ENCODE measurements at places on chromosomes 5 and 9. TPM values are rescaled to one million over a fixed set of nuclear protein-coding genes. Genes with fewer than 3 reads are reported as not detected.

Gene NR5A1
- total RNA-seq: not detected

GRCh38 chr9:87100001-87100400 is 152.7 kb upstream of the GAS1 start:
- no peak for DNase-seq

- DNase-seq: no peak
Measured at GRCh38 chr5:2136728-2137333, 254.1 kb upstream of the IRX4 start.

DNA sequence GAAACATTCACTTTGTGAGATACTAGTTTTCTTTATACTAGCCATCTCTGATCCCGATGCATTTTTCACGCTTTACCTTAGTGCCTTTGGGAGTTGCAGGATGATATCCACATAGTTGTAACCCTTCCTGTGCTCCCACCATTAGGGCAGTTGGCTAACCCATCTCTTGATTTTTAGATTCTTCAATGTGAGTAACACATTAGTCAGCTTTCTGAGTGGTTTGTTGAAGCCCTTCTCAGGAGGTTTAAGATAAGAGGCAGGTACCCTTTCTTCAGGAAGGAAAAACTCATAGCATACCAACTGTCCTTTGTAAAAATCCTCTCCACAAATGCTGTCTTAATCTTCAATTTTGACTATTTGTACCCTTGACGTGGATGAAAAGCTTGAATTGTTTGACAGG is 392.3 kb downstream of the DMAC1 start:
- no peak for DNase-seq

Gene WNT8A
- total RNA-seq: not detected

Gene ZNF454
- total RNA-seq: 1.4 TPM

DNA sequence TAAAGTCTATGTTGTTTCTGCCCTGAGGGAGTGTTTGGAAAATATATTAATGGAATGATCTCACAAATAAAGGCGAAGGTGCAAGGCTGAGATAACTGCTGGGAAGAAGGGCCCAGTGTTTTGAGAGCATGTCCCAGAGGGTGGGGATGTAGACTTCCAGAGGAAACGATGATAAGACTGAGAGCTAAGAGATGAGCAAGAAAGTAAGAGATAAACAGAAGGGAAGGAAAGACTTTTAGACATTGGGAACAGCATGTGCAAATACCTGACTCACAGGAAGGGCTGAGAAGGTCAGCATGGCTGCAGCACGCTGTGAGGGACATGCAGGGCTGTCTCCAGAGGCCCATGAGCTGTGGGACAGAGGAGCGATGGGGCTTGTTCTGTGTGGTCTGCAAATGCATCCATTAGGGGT is 19.9 kb upstream of the ADRB2 start:
- no peak for DNase-seq

Gene FOXD4
- not detected for total RNA-seq

DNA sequence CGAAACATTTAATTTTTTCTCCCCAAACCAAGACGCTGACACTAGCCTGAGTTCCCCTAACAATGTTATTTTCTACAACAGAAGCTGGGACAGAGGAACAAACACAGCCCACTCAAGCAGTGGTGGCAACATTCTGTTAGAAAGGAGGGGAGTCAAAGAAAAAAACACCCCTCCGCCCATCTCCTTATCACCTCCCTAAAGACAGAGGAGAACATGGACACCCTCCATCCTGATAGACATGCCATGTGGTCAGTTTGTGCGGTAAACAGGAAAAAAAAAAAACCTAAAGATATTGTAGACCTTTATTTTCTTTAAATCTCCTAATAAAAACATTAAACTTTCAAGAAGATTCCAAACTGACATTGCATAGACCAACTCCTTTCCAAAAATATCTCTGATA is 2.9 kb upstream of the DPM2 start:
- DNase-seq: no peak

DNA sequence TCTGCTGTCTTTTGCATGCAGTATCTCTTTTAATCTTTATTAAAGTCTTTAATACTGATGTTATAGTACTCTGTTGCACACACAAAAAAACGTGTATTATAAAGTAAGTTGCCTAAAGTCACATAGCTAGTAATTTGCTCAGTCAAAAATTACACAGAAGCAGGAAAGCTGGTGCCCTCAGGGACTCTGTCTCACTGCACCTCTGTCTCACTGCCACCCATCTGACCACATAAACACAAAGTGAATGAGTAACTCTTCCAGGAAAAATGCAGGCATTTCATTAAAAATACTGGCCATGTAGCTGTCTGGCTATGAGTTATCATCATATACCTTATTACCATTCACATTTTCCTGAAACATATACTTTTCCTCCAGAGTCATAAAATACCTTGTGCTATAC is 591.7 kb downstream of the CSNK1G3 start:
- no peak for DNase-seq

Gene SLC22A4
- 8.3 TPM for total RNA-seq

Gene HINT2
- 49.5 TPM for total RNA-seq

Gene TMEM215
- not detected for total RNA-seq

Gene TMC1
- 0.29 TPM for total RNA-seq

DNA sequence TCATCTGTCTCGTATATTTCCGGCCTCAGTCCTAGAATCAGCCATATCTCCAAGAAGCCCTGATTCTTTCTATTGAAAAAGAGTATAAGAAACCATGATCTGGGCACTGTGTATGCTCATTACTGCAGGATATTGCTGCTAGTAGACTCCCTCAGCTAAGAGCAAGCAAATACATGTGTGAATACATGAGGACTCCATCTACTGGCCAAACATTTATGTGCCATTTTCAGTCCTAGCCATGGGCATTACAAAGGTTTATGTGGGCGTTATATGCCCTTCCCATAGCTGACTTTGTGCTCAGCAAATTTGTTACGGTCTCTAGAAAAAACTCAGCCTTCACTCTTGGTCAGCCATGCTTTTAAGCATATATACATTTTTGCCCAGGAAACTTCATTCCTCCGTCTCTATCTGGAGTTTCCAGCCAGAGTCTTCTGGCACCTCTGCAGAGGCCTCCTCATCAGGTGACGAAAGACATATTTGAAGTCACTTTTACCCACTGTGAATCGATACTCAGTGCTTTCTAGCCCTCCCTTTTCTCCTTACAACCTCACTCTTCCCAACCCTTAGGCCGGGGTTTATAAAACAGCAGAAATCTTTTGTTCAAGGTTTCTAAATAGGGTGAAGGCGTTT is 1495.6 kb upstream of the CDH6 start:
- no peak for DNase-seq

DNA sequence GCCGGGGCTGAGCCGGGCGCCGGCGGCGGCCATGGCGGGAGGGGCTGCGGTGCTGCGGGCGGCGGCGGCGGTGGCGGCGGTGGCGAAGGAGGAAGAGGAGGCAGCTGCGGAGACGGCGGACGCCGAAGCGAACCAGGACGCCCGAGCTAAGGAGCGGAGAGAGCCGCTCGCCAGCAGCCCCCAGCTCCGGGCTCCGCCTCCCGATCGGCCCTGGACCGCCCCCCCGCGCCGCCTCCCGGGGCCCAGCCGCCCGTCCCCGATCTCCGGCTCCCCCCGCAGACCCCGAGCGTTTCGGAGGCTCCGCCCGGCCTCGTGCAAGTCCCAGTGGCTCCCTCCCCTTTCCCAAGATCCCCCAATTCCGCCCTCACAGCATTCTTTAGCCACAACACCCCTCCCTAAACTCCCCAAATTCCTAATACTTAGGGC is at the start of gene ASTN2:
ASTN2 (minus strand) TSS at position 152 of the 426 bp plus-strand sequence; CDS start at position 33, 119 bp downstream.
- no peak for DNase-seq

DNA sequence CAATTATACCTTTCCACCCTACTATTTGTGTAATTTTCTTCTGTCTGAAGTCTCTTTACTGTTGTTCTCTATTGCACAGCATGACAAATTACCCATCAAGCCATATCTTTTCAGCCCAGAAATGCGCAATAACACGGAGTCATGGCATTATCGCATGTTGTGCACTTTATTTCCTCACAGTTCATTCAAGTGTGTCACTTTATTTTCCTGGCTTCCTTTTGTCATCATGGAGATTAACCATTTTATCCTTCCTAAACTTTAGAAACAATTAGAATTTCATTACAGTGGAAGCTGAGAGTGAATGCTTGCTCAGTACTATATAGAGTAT is 41.3 kb upstream of the MEF2C start:
- DNase-seq: no peak

DNA sequence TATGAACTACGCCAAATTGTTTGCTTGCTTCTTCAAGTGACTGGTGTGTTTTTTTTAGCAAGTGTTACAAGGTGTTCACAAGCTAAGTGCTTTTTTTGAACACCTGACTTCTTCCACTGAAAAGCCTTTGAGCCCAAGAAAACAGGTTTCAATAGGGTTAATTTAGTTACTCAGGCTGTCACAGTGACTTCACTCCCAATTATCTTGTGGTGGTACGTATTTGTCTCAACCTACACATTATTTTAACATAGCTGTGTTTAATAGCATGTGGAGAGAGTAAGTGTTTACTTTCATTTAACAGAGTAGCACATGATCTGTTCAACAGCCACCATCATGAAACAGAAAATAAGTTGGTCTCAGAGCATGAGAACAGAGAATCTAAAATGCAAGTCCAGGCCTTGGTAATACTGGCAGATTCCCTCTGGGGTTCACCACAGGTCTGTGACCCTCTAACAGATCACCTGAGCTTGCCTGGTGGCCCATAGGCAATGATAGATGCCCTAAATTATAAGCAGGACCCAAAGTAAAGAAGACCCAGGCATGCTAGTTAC is 267.7 kb upstream of the SMARCA2 start:
- no peak for DNase-seq

Gene SLC6A19
- total RNA-seq: 56.2 TPM

Gene SPOCK1
- total RNA-seq: 2.1 TPM

DNA sequence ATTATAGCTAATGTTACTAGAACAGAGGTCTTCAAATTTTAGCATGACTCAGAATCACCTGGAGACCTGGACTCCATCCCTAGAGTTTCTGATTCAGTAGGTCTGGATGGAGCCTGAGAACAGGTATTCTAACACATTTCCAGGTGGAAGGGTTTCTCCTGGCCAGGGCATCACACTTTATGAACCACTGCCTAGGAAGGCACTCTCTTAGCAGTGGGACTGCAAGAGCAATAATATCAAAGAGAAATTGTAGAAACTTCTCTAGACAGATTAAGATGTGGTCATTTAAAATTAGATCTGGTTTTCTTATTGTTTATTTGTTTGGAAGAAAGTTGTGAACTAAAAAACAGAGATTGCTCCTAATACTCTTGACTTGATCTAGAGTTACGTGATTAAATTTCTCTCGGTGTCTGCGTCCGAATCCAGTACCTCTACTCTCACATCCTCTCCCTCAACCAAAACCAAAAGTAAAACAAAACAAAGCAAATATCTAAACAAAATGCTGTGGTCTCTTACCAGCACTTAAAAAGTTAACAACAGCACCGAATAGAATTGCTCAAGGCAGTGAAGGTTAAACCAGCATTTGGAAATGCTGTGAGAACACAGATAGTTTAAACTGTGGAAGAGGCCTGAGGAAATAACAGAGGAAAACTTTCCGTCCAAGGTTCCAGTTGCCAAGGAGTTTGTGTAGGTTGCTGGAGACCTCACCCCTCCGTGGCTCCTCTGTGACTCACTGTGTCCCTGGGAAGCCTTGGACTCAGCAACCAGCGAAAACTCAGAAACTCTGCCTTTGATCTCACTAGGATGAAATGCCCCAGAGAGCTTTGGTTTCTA is 193.4 kb downstream of the ARRDC3 start:
- DNase-seq: no peak

Gene CDX1
- 299 TPM for total RNA-seq

DNA sequence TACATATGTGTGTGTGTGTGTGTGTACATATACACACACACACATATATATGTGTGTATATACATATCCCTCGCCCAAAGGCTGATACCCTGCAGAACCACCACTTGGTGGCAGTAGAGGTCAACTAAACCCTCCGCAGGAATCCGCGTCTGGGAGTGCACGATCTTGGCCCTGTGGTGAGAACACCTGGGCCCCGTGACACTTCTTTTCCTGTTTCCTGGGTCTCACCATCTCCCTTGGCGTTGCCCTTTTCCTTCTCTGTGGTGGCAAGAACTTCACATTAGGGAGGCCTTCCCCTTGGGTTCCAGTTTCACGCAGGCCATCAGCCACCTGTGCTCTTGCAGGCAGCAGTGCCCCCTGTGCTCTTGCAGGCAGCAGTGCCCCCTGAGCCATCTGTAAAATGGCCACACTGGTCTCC is 8.2 kb downstream of the IL9 start:
- peak; percentile 66 for DNase-seq

Gene PCDHB5
- 0.66 TPM for total RNA-seq

- DNase-seq: peak; percentile 80
Measured at GRCh38 chr9:107749787-107750444, 260.3 kb upstream of the KLF4 start.

Gene CBY3
- total RNA-seq: not detected

DNA sequence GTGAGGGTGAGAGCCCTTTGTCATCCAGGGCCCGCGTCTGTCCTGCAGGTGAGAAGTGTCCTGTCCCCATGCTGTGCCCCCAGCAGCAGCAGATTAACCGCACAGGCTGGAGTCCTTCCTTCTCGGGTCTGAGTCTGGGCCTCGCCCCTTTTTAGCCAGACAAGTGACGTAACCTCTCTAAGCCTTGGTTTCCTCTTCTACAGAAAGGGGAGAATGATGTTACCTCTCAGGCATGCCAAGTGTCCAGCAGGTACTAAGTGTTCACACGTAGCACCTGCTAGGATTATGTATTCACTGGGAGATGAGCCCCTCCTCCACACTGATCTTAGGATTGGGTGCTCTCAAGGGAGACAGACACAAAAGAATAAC is 6.9 kb downstream of the NEURL1B start:
- no peak for DNase-seq

GRCh38 chr5:66850354-66851075 is 254.3 kb downstream of the MAST4 start:
- no peak for DNase-seq

DNA sequence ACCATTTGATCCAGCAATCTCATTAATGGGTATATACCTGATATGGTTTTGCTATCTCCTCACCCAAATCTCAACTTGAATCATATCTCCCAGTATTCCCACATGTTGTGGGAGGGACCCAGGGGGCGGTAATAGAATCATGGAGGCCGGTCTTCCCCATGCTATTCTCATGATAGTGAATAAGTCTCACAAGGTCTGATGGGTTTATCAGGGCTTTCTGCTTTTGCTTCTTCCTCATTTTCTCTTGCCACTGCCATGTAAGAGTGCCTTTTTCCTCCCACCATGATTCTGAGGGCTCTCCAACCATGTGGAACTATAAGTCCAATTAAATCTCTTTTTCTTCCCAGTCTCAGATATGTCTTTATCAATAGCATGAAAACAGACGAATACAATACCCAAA is 74.5 kb upstream of the APC start:
- no peak for DNase-seq

GRCh38 chr9:81871695-81872094 is 56.5 kb upstream of the SPATA31D4 start:
- DNase-seq: no peak

GRCh38 chr5:31383734-31384133 is 148.2 kb downstream of the DROSHA start:
- DNase-seq: no peak

DNA sequence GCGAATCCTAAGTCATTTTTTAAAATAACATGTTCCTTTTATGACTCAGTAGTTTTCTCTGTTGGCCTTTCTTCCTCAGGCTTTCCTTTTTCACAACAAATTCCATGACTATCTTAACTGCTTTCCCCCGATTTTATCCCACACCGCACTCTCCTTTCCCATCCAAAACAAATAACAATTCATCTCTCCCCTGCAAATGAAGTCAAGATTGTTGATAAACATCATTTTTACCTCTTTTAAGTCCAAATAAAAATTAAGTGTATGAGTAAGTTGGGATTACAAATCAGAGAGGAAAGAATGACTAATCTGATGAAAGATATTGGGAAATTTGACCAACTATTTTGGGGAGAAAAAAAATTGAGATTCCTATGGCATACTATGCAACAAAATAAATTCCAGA is 47.3 kb downstream of the SEC61B start:
- no peak for DNase-seq

GRCh38 chr5:62603934-62604333 is 25.3 kb downstream of the LRRC70 start:
- DNase-seq: no peak
